ENCODE measurements at places on chromosomes 6 and 20.

GRCh38 chr6:130187335-130188206, 35.2 kb downstream of the SAMD3 start:
- peak; percentile 44 for ATAC-seq

DNA sequence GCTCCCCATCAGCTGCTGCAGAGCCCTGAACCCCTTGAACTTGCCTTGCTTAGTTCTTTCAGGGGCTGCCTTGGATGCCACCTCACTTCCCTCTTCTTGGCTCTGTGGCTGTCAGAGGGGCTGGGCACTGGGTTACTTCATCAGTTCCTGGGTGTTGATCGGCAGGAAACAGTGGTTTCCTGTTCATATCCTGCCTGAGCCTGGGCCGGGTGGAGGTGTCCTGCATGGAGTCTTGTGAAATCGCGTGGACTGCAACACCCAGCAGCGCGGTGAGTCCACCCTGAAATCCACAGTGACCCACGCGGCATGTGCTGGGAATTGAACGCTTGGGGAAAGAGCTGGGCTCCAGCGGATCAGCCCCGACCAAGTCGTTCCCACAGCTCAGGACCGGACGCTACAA, 97.5 kb downstream of the CDH26 start:
- peak; percentile 81 for ATAC-seq

DNA sequence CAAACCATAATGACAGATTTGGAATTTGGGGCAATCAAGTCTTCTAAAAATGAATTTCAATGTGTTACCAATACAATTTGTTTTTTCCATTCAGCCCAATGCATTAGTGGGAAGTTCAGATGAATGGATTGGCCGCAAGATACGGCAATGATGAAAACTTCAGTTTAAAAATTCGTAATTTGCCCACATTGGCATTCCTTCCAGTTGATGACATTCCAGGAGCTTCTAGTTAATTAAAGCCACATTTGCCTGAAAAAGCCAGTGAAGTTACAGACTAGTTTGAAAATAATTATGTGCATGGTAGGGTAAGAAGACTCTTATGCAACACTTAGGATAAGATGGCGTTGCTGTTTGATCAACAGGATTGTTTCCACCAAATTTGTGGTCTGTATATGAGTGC, 46.2 kb downstream of the NHLRC1 start:
- no peak for ATAC-seq

- no peak for ATAC-seq
Measured at GRCh38 chr6:34486106-34486740, 20.3 kb downstream of the PACSIN1 start.

GRCh38 chr6:22248513-22249308, 48.1 kb downstream of the PRL start:
- no peak for ATAC-seq

GRCh38 chr6:138031417-138031816, 75.8 kb downstream of the PERP start:
- ATAC-seq, result no peak

DNA sequence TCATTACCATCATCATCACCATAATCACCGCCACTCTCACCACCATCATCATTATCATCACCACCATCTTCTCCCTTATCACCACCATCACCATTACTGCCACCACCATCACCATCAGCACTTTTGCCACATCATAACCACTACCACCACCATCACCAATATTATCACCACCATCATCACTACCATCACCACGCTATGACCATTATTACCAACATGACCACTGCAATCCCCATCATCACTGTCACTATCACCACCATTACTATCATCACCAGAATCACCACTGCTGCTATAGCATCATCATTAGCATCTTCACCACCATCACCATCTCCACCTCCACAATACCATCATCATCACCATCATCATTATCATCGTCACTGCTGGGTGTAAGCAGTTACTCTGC, 25.6 kb downstream of the CST1 start:
- no peak for ATAC-seq

DNA sequence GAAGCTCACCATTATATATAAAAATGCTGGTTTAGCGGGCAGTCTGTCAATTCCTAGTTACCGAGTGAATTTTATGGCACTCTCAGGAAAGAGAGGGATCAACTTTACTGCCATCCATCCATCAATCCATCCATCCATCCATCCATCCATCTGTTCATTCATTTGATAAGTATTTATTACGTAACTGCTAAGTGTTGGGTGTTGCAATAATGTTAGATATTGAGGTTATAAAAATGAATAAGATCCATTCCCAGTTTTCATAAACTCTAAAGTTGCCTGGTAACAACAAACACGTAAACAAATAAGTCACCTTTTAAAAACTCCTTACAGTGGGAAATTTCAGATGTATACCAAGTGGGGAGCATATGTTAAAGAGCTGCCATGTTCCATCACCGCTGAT, 36.8 kb downstream of the SASH1 start:
- ATAC-seq, result no peak

- ATAC-seq, result peak; percentile 29
Measured at GRCh38 chr20:19995220-19995863, 21.8 kb upstream of the NAA20 start.

GRCh38 chr6:53756396-53756795, 38.4 kb upstream of the LRRC1 start:
- ATAC-seq, result no peak

DNA sequence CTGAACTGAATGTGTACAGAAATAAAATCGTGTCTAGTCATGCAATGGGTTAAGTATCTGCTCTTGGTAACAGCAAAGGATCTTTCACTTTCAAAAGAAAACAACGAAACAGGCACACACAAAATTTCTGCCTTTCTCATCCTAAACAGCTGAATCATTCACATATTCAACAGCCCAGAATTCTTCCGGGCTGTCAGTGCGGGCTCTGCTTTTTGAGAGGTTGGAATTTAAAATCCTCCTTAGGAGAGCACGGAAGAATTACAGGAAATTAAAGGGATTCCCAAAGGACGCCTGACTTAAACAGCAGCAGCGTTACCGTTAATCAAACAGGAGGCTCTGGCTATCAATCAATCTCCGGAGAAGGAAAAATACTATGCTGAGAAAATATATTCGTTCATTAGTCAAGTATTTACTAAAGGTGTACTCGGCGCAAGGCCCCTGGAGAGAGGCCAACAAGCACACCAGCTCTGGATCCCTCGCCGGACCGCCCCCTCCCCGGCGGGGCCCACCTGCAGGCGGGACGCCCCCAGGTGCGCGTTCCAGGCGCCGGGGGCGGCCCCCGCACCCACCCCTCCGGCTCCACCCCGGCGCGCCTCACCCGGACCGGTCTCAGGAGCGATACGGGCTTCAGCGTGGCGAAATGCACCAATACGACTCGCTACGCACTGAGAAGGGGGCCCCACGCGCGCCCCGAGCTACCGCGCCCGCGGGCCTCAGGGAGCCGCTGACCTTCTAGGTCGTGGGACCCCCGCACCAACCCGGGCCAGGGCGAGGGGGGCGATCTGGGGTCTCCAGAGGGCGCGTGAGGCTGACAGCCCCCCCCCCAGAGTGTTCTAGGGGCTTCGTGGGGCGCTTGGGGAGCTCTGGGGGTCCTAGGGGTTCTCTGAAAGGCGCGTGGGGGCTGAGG, 1.0 kb downstream of the NAPB start:
- ATAC-seq, result peak; percentile 50

DNA sequence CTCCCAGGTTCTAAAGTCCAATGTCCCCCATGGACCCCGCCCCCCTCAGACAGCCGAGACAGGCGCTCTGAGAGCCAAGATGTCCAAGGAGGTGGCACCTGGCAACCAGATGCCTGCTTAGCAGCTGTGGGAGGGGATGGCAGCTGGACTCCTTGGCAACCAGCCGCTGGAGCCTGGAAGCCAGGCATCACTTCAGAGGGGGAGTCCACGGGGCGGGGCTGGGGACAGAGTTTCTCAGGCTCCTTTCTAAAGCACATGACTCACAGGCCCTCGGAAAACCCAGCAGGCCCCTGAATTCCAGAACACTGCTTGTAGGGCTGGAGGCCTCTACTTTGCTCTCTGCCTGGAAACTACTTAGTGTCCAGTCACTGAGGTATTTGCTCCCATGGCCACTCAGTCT, 51.5 kb downstream of the PREX1 start:
- ATAC-seq, result peak; percentile 31

DNA sequence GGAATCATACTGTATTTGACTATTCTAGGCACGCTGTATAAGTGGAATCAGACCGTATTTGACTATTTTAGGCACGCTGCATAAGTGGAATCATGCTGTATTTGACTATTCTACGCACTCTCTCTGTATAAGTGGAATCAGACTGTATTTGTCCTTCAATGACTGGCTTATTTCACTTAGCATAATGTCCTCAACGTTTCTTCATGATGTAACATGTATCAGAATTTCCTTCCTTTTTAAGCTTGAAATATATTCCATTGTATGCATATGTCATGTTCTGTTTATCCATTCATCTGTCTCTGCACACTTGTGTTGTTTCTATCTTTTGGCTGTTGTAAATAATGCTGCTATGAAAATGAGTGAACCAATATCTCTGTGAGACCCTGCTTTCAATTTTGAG, 5.7 kb downstream of the CCDC170 start:
- no peak for ATAC-seq

- ATAC-seq, result no peak
Measured at GRCh38 chr6:50821441-50822077, 2.9 kb downstream of the TFAP2B start.

- ATAC-seq, result no peak
Measured at GRCh38 chr6:127305741-127306140, 37.7 kb downstream of the ECHDC1 start.

DNA sequence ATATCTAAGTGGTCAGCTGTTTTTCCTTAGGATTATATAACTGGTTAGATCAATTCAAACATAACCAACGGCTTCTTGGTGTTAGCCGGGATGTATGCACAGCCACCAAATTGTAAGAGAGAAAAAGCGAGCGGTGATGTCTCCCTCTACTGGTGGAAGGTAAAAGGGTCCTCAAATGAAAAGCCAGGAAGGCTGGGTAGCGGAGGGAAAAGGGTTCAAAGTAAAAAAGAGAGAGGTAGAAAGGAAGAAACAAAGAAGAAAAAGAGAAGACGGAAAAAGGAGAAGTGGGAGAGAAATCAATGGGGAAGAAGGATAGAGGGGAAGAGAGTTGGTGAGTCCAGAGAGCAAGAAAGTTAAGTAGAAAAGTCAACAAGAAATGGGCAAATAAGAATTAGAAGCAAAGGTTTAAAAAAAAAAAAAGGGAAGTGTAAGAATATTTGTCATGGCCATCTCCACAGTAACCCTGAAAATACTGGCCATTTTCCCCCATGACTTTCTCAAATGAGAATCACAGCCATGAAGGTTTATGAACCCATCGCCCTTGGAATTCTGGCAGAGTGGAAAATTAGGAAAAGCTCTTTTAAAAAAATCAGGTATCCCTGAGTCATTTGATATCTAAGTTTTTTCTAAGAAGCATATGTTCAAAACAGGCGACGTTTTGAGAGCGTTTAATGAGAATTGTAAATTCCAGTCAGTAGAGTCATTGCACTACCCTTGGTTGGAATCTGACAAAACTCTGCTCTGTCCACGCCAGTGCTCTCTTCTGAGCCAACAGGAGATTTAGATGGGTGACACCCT, 155.6 kb upstream of the SNX9 start:
- ATAC-seq, result peak; percentile 61

DNA sequence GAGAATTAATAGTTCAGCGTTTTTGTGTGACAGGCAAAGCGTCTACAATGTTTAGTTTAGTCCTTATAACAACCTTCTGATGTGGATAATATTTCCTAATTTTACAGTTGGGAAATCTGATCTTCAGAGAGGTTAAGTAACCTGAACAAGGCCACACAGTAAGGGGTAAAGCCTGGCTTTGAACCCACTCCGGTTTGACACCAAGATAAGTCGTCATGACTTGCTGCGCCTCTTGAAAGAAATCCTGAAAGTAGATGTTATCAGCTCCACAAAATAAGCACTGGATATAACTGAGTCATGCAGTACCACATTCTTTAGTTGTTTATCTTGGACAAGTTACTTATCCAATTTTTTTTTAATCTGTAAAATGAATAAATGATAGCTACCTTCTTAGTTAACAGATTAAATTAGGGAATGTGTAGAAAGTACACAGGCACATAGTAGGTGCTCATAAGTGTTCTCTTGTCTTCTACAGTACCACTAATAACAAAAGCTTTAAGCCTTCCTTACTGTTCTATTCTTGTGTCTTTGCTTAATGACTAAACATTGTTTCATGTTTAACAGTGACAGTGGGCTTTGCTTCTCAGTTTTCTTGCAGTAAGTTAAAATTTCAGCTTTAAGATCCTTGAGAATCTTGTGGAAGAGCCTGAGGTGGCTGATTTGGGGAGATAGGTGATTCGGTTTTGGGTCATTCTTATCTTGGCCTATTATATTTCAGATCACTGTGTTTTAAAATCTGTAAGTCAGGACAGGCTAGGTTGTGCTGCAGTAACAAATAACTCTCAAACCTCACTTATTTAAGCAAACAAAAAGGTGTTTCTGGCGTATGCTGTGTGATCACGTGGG, 2.1 kb downstream of the HIVEP1 start:
- no peak for ATAC-seq

DNA sequence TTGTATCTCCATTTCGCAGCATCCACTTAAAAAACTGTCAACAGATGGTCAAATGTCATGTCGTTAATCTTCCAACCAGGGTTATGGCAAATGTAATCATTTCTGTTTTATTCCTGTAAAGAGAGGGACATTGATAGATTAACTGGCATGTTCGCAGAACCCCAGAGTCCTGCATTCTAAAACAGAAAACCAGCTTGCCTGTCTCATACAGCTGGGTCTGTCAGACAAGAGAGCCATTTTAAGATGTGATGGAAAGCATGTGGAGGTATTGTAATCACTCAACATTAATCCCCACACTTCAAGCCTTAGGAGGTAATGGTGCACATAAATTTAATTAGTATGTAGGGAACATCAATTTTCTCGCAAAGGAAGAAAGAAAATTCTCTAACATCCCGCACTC, 4.4 kb downstream of the SMLR1 start:
- no peak for ATAC-seq

DNA sequence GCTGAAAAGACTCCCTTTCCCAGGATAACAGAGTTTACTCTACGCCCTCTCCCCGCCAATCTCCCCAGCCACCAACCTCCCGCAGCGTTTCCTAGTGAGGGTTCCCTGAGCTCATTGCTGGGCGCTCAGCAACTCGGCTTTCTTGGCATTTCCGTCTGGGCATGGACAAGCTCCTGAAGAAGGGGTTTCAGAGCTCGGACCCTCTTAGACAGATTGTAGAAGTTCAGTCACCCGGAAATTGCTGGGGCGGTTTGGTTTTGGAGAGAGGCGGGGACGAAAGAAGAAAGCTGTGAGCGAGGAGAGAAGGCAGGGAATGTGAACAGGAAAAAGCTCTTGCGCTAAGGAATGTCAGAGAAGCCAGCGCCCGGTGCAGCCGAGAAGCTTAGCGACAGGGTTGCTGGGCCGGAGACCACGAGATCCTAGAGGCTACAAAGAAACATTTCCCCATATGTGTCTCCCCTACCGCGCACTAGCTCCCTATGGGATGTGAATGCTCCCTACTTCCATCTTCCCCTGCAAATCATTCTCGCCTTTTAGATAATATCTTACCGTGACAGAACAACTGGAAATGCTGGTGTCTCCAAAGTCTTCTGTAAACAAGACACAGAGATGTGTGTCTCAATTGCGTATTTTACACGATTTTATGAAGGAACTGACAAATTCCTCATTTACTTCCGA, 15.8 kb downstream of the POM121L2 start:
- no peak for ATAC-seq
